ENCODE measurements at places on chromosomes 6 and 20. TPM values are rescaled to one million over a fixed set of nuclear protein-coding genes. Genes with fewer than 3 reads are reported as not detected.

GRCh38 chr6:52497652-52498408 lies 77.7 kb downstream of the EFHC1 start:
- DNase-seq: no peak

DNA sequence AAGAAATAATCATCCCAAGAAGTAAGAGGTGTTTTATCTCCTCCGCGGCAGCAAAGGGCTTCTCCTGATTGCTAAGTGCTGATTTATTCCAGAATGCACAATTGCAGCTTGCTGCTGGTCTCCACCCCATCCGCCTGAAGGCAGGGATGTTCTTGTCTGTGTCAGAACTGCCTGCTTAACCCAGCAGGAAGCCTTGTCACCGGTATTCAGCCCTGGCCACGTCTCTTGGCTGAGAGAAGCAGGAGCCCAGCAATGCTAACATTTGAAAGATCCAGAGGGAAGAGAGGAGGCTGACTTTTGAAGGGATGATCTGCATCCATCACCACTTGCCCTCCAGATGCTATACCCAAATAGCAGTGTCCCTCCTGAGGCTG lies 4.2 kb downstream of the SCML4 start:
- DNase-seq: no peak

CD24 gene
- total RNA-seq: 8.6 TPM

SAMD3 gene
- 5.5 TPM for total RNA-seq

OVOL2 gene
- 4.8 TPM for total RNA-seq

RIPPLY2 gene
- 0.63 TPM for total RNA-seq

HLA-DPB1 gene
- 39.5 TPM for total RNA-seq

Data from testis (tissue), 5 donors.